ENCODE measurements at places on chromosomes 11 and 22.

DNA sequence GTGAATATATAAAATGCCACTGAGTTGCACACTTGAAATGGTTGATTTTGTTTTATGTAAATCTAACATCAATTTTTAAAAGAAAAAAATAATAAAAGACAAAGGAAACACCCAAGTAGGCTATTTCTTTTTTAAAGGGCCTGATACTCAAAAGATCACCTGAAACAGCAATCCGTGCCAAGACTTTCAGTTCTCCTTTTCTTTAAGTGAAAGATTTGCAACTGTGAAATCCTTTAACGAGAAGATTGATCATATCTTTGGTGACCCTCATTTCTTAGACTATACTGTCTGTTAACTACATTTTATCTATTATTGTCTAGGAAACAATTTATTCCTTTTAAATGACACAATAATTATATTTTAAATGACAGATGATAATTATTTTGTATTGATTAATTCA lies 1841.5 kb downstream of the LRRC4C start:
- DNase-seq: no peak

GRCh38 chr22:19805821-19806212 lies 45.2 kb downstream of the TBX1 start:
- no peak for DNase-seq

DNA sequence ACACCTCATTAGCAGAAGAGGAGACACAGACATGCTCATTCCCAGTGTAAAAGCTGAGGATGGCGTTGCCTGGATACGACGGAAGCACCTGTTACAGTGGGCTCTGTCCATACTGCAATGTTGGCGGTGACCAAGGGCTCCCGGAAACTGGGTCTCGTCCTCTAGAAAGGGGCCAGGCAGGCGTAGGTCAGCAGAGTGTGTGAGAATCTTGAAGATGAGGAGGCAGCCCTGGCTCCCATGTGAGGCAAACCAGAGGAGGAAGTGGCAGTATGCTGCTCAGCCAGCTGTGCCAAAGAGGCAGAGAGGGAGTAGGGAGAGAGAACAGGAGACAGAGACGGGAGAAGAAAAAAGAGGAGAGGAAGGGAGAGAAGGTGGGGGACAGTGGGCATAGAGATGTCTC lies 10.3 kb downstream of the LTO1 start:
- DNase-seq: no peak

DNA sequence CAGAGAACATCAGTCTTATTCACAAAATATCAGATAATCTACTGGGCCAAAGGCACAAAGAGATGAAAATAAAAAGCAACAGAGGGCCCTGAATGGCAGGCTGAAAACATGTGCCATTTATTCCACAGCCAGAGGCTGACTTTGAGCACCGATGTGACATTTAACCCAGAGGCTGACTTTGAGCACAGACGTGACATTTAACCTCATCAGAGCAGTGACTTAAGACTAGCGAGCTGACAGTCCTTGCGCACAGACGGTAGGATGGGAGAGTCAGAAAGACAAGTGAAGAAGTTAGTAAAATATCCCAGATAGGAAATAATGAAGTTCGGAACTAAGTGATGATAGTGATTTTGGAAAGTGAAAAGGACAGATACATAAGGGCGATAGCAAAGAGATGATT lies 65.3 kb downstream of the FLI1 start:
- no peak for DNase-seq

- no peak for DNase-seq
Observed at GRCh38 chr11:85095239-85095638, 531.9 kb downstream of the DLG2 start.

DNA sequence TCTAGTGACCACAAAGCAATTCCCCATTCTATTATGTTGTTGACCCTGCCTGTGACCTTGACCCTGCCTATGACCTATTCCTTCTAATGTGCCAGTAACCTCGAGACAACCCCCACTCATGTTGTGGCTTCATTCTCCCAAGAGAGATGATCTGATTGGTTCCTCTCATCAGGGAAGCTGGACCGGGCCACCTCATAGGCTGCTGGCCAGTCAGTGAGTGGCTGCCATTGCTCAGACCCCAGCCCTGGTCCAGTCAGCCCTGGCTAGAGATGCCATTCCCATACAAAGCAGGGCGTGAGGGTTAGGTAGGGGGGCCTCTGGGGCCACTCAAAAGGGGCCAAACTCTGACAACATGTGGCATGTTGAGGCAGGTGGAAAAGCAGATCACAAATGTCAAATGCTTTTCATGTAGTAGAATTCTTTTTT lies 11.9 kb downstream of the SLC29A2 start:
- no peak for DNase-seq

GRCh38 chr11:17157761-17158160 lies 50.0 kb downstream of the PIK3C2A start:
- no peak for DNase-seq

GRCh38 chr11:74444173-74444826 lies 23.0 kb downstream of the KCNE3 start:
- no peak for DNase-seq

DNA sequence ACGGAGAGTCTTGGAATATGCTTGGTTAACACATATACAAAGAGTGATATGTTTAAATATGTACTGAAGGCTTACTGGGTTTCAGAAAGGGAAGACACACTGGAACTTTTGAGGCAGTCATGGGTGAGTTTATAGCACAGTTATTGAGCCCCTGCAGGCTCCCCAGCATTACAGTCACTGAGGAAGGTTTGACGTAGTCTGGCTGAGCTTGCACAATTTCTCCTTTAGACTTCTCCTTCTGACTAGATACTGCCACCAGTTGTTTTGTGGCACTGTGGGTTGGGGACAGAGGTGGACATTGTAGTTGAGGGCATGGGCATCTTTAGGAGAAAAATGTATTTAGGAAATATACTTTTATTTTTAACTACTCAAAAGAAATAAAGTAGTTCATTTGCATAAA lies 285.4 kb downstream of the C11orf87 start:
- no peak for DNase-seq

GRCh38 chr11:87258171-87258833 lies 220.6 kb downstream of the TMEM135 start:
- no peak for DNase-seq

DNA sequence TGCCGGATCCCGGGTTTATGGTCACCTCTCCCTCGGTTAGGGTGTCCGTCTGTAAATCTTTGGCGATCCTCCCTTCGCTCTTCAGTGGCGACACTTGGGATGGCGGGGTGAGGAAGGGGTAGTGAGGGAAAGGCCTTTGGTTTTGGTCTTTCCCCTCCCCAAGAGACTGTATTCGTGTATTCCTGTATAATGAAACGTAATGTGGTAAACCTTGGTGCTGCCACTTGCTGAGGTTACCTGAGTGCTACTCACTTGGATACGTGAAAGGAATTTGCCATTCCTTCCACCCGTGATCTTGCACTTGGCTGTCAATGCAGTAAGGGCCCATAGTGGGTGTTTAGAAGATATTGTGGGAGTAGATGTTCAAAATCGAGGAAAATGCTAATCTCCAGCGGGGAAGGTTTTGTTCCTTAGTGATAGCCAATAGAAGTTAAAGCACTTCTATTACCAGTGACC lies 578 bp upstream of the NUP160 start:
- DNase-seq: no peak

- no peak for DNase-seq
Observed at GRCh38 chr11:102007567-102008437, 39.4 kb upstream of the CFAP300 start.

Measured in stimulated activated CD4-positive, alpha-beta T cell treated with anti-CD3 and anti-CD28 coated beads, TNF-alpha, amount 100 ng/mL, for 1 hour (primary cell).